ENCODE measurements at places on chromosomes 1 and 21. TPM values are rescaled to one million over a fixed set of nuclear protein-coding genes. Genes with fewer than 3 reads are reported as not detected.

The TMEM81 gene
- 4.8 TPM for total RNA-seq

The TOR3A gene
- 14.5 TPM for total RNA-seq

The LRIG2 gene
- total RNA-seq = 13.6 TPM

- no peak overlapping the region for H3K27ac ChIP-seq
- no peaks in the 10 kb centered on the region for H3K36me3 ChIP-seq
- H3K4me1 ChIP-seq = no peaks in the 10 kb centered on the region
- H3K27me3 ChIP-seq = no peaks in the 10 kb centered on the region
- H3K4me3 ChIP-seq = no peak overlapping the region
These were observed 3.9 kb downstream of the CLDN19 start for GRCh38 chr1:42736152-42736551.

GRCh38 chr1:232459826-232460225 lies 170.1 kb downstream of the SIPA1L2 start:
- DNase-seq = no peak
- no peak overlapping the region for H3K4me3 ChIP-seq
- no peak overlapping the region for H3K27ac ChIP-seq
- H3K36me3 ChIP-seq = no peaks in the 10 kb centered on the region

Measured in astrocyte (in vitro differentiated cells and primary cell).